ENCODE measurements at places on chromosomes 3 and 15. TPM values are rescaled to one million over a fixed set of nuclear protein-coding genes. Genes with fewer than 3 reads are reported as not detected.

Gene ONECUT1
- total RNA-seq, result not detected

DNA sequence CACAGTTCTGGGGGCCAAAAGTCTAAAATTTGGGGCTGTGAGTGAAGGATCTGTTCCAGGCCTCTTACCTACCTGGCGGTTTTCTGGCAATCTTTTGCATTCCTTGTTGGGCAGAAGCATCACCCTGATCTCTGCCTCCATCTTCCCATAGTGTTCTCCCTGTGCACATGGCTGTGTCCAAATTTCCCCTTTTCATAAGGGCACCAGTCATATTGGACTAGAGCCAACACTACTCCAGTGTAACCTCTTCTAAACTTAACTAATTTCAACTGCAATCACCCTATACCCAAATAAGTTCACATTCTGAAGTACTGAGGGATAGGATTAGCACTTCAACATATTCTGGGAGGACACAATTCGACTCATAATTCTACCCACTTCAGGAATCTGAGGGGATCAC lies 85.0 kb downstream of the CCNL1 start:
- no peak overlapping the region for H3K4me3 ChIP-seq
- no peaks in the 10 kb centered on the region for H3K4me1 ChIP-seq
- no peak for DNase-seq
- no peaks in the 10 kb centered on the region for H3K27me3 ChIP-seq
- no peak overlapping the region for H3K27ac ChIP-seq

DNA sequence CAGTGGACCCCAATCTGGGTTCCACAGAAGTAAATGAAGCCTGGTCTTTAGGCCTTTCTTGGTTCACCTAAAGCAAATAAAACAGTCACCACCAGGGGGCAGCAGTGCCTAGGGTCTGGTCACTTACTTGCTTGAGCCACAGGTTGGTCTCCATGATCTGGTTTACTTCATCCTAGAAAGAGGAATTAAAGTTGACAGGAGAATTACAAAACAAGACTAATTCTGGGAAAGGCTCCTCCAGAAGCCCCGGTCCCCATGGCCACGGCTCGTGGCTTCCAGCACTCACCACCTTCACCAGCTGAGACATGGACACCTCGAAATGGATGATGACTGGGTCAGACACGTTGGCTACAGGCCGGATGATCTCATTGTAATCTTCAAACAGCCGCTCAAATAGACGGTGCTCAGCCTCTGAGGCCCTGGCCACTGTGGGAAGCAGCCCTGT lies 2.3 kb downstream of the CHRNA3 start:
- no peaks in the 10 kb centered on the region for H3K4me1 ChIP-seq
- H3K36me3 ChIP-seq, result no peaks in the 10 kb centered on the region
- no peak overlapping the region for H3K27ac ChIP-seq
- H3K27me3 ChIP-seq, result peaks cover 31% of the 10 kb centered on the region
- DNase-seq, result peak; percentile 84

Gene LSAMP
- not detected for total RNA-seq

DNA sequence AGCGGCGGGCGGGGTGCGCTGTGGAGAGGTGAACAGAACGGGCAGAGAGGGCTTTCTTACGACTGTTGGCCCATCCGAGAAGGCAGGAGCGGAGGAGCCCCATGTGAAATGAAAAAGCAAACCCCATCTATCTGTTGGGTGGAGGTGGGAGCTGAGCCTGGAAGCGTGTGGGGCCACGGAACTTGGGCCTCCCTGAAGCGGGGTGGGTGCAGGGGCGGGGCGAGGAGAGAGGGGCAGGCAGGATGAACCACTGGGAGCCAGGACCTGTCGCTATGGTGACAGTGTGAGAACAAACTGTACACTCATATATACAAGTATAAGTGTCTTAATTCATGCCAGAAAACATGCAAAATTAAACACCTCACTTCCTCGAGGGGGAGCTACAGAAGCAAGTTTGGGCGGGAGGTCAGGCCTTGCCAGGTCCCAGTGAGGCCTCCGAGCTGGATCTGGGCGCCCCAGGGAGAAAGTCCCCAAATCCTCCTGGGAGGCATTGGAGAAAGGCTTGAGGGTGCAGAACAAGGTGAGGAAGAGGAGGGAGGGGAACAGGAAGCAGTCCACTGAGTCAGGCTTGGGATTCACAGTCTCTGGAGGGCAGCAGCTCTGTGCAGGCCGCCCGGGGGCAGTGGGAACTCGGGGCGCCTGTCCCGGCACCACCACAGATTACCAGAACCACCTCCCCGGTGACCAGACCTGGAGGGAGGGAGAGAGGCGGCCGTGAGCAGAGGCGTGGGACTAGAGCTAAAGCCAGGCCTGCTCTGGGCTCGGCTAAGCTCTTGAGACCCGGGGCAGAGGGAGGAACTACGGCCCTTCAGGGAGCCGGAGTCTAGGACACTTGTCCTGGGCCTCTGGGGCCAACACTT lies 34.8 kb downstream of the RBPMS2 start:
- H3K4me3 ChIP-seq, result no peak overlapping the region
- no peaks in the 10 kb centered on the region for H3K36me3 ChIP-seq
- no peak overlapping the region for H3K27ac ChIP-seq
- DNase-seq, result peak; percentile 66
- H3K27me3 ChIP-seq, result no peaks in the 10 kb centered on the region

Gene RHCG
- not detected for total RNA-seq

Gene VEPH1
- 2.4 TPM for total RNA-seq

DNA sequence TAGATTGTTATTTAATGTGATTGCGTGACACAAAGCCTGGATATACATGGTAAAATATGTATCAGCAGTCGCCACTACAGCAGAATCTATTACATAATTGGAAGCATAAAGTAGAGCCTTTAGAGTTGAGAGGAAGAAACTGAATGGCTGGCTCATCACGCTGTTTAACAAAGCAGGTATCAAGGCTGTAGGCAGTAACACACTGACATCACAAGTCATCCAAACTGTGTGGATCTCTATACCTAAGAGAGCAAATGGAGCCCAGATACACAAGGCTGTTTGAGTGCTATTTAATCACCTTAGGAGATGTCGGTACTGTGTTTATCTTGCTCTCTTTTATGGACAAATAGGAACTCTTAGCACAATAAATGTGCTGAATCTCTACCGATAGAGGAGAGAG lies 864.4 kb downstream of the VGLL3 start:
- H3K36me3 ChIP-seq, result no peaks in the 10 kb centered on the region
- H3K27me3 ChIP-seq, result peaks cover 1% of the 10 kb centered on the region
- no peak overlapping the region for H3K4me3 ChIP-seq
- no peaks in the 10 kb centered on the region for H3K4me1 ChIP-seq
- no peak for DNase-seq
- H3K27ac ChIP-seq, result no peak overlapping the region
